ENCODE measurements at places on chromosomes 7 and 10. TPM values are rescaled to one million over a fixed set of nuclear protein-coding genes. Genes with fewer than 3 reads are reported as not detected.

Gene PPP1R3C
- total RNA-seq, result 22.9 TPM

Gene CFAP70
- 0.49 TPM for total RNA-seq

Gene MDFIC
- total RNA-seq, result 6.1 TPM

Gene HPSE2
- 0.25 TPM for total RNA-seq

Gene FAM24B
- total RNA-seq, result 3.7 TPM

Gene ADAMTS14
- total RNA-seq, result 0.74 TPM

Gene ATP5F1C
- 292 TPM for total RNA-seq

Gene DLX6
- total RNA-seq, result 1.2 TPM

Gene GOLGA7B
- 17.7 TPM for total RNA-seq

Gene CPED1
- total RNA-seq, result 2.2 TPM

Gene CRCP
- total RNA-seq, result 53.6 TPM

All from temporal lobe (tissue), 4 donors.